EL (cell line): ENCODE measurements at places on chromosomes 2 and 18.

- peak; percentile 42 for DNase-seq
Observed at GRCh38 chr2:207135340-207135739, 30.4 kb downstream of the KLF7 start.

DNA sequence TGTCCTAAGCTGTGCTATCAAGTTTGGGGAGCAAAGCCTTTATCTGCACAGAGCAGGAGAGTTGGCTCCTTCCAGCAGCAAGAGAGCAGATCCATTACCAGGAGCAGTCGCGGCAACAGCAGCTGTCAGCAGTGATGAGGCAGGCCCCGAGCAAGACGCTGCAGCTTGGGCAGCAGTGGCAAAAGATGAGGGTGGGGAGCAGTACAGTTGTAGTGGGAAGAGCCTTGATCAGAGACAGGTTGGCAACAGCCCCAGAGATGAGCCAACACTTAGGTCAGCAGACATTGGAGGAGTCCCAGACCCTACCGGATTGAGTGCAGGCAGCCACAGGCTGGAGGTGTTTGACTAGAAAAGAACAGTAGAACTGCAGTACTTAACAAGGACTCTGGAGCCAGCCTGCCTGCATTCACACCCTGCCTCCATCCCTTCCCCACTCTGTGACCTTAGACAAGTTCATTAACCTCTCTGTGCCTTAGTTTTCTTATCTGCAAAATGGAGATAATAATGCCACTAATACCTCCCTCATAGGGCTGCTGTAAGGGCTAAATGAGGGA is 117.1 kb upstream of the SERTAD2 start:
- DNase-seq, result peak; percentile 95

DNA sequence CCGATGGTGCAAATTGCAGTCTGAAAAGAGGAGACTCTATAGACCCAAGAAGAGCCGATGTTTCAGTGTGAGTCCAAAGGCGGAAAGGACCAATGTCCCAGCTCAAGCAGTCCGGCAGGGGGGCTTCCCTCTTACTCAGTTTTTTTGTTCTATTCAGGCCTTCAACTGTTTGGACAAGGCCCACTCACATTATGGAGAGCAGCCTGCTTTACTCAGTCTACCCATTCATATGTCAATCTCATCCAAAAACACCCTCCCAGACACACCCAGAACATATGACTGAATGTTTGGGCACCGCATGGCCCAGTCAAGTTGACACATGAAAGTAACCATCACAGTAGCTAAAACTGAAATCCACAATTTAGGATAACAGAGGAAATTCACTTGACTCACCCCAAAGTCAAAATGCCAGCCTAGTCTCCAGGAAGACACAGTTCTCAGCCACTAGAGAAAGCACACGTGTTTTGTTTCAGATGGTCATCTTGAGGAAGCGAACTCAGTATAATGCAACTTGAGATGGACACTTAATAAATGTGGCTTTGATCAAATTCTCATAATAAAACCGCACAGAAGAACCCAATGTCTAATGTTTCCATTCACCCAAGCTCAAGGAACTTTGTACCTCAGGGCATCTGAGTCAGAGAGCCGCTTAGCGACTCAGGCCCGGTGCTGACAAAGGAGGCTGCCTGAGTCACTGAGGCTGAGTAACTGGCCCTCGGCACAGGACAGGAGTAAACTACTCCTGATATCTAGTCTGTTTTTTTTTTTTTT is 2.4 kb downstream of the FHL2 start:
- DNase-seq, result peak; percentile 100

GRCh38 chr2:66189553-66189952 is 245.4 kb upstream of the MEIS1 start:
- DNase-seq, result no peak

DNA sequence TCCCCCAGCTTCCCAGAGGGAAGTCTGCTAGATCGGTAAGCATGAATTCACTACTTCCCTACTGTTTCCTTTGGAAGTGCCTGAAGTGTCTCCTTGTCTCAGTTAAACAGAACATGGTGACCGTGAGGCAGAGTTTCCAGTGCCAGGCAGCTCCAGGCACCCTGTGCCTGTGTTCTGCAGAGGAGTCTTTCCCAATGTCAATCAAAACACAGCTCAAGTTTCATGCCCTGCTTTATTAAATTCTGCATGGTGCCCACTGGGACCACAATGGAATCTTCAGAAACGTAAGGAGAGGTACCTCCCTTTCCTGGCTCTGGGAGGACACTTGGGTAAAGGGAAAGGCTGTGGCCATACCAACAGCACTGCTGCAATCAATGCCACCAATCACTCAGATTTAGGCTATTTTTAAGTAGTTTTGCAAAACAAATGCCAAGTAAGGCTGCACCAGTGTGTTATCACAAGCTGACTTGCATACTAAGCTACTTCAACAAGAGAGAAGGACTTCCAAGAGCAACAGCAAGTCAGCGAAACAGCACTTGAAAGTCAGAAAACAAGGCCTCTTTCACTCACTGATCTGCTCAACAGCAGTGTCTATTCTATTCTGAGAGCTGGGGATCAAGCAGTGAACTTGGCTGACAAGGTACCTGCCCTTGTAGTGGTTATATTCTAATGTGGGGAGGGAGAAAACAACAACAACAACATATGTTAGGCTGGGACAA is 14.9 kb downstream of the LPIN2 start:
- no peak for DNase-seq
